Activated naive CD8-positive, alpha-beta T cell treated with anti-CD3 and anti-CD28 coated beads, Interleukin-2, amount 10 ng/mL, durations not matched to agents 7 days and 5 days (primary cell): ENCODE measurements at places on chromosomes 7 and 10.
A peak's percentile ranks its signal among the peaks of the same experiment; 100 is the strongest.

GRCh38 chr7:47815867-47816266 is 132.4 kb downstream of the PKD1L1 start:
- H3K27ac ChIP-seq = no peak overlapping the region
- no peaks in the 10 kb centered on the region for H3K36me3 ChIP-seq

GRCh38 chr10:30637881-30638467 is 8.4 kb upstream of the LYZL2 start:
- no peak for DNase-seq
- no peak overlapping the region for H3K4me3 ChIP-seq
- H3K27ac ChIP-seq = no peak overlapping the region
- peaks cover 56% of the 10 kb centered on the region for H3K27me3 ChIP-seq
- no peaks in the 10 kb centered on the region for H3K36me3 ChIP-seq
- H3K4me1 ChIP-seq = peaks cover 2% of the 10 kb centered on the region

DNA sequence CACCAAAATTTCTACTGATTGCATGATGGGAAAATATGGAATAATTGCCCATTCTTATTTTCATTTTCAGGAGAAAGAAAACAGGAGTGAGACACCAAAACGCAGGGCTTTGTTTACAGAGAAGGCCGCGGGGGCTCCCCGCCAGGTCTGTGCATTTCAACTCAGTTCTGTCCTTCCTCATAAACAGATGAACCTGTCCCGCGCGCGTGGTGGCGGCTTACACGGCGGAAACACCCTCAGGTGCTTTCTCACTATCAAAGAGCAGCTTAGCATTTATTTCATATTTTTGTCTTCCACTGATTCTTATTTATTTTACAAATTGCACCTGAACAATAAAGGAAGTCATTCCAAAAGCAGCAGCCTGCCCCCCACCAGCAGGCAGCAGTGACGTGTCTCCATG is 579.4 kb downstream of the PTPRN2 start:
- H3K27me3 ChIP-seq = peaks cover 4% of the 10 kb centered on the region
- H3K4me3 ChIP-seq = no peak overlapping the region
- no peaks in the 10 kb centered on the region for H3K36me3 ChIP-seq

GRCh38 chr10:35643151-35644049 is 1.3 kb upstream of the FZD8 start:
- peak; percentile 43 for DNase-seq
- peaks cover 9% of the 10 kb centered on the region for H3K4me1 ChIP-seq
- H3K36me3 ChIP-seq = no peaks in the 10 kb centered on the region
- H3K27ac ChIP-seq = no peak overlapping the region

DNA sequence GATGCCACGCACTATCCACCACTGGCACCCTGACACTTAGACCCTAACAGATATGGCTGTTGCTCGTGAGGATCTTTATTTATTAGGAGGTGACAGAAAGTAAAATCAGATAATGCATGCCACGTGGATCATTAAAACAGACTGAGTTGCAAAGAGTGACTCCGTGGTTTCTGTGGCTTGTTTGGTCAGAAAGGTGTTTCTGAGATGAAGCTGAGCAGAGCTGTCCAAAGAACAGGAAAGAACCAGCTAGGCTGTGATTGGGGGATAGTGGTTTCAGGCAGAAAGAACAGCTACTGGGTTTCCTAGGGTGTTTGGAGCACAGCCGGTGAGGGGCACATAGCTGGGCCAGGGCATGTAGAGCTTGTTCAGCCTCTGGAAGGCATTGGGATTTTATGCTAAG is 34.4 kb downstream of the CSGALNACT2 start:
- H3K36me3 ChIP-seq = peaks cover 57% of the 10 kb centered on the region
- H3K4me3 ChIP-seq = no peak overlapping the region
- H3K27ac ChIP-seq = no peak overlapping the region
- no peaks in the 10 kb centered on the region for H3K27me3 ChIP-seq

GRCh38 chr10:31261511-31262311 is 57.3 kb upstream of the ZEB1 start:
- no peak overlapping the region for H3K27ac ChIP-seq
- H3K4me3 ChIP-seq = no peak overlapping the region
- no peak for DNase-seq

DNA sequence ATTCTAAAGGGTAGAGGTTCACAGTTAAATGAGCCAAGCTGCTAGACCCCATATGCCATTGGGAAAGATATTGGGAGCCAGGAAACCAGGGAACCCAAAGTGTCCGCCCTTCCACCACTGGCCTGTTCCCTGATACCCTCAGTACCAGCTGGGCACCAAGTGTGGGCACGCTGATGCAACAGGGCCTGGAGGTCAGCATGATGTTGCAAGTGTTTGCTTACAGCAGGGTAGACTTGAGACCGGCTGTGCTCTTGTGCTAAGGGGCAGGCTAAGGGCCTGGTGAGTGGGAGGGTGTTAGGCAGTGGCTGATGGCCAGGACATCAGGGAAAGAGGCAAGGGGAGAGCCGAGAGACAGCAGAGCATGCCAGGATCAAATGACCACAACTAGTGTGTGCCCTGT is 21.0 kb upstream of the MYL7 start:
- no peak overlapping the region for H3K4me3 ChIP-seq
- H3K27ac ChIP-seq = no peak overlapping the region
- DNase-seq = no peak
- H3K4me1 ChIP-seq = no peaks in the 10 kb centered on the region
